Head of caudate nucleus (tissue), 42 donors: ENCODE measurements at places on chromosomes 1 and 21.

DNA sequence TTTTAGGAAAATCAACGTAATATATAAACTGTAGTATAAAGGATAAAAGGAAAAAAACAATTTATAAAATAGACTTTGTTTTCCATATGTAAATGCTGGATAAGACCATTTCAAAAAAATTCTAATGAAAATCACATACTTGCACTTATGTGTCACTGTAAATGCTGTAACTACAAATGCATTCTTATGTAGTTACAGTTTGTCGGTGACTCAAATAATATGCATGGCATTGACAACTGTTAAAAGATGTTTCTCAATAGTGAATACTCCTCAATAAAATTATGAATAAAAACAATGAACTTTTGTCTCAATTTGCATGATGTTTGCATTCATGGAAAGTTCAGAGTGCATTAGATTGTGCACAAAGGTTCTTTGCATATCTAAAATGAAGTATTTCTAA is 614.0 kb upstream of the CHRM3 start:
- no peak for DNase-seq

- peak; percentile 62 for DNase-seq
Measured at GRCh38 chr1:233543338-233544255, 70.3 kb upstream of the KCNK1 start.

- no peak for DNase-seq
Measured at GRCh38 chr1:5709976-5710375, 282.2 kb downstream of the NPHP4 start.

GRCh38 chr1:183832459-183832858 is 27.5 kb downstream of the RGL1 start:
- no peak for DNase-seq

DNA sequence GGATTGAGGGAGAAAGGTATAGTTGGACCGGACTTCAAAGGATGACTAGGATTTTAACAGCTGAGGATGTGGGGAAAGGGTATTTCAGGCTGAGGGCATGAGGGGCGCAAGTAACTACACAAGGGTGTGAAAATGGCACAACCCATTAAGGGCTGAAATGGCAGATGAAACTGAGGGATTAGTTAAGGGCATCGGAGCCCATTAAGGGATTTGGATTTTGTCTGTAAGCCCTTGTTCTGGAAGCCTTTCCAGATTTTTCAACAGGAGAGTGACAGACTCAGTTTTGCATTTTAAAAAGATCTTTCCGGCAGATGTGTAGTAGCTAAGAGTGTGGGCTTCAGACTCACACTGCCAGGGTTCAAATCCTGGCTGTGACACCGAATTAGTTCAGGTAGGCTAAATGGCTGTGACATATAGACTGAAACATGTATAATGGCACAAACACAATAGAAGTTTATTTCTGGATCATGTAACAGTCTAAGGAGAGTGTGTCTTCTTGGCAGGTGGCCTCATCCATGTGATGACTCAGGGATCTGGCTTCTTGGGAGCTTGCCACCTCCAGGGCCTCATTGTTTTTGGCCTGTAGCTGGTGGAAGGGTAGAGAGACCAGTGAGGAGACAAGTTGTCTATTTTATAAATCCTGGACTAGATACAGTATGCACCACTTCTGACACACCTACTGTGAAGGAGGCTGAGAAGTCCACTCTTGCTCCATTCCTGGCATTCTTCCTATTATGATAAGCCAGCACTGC is 49.6 kb downstream of the UBE2T start:
- DNase-seq, result no peak

DNA sequence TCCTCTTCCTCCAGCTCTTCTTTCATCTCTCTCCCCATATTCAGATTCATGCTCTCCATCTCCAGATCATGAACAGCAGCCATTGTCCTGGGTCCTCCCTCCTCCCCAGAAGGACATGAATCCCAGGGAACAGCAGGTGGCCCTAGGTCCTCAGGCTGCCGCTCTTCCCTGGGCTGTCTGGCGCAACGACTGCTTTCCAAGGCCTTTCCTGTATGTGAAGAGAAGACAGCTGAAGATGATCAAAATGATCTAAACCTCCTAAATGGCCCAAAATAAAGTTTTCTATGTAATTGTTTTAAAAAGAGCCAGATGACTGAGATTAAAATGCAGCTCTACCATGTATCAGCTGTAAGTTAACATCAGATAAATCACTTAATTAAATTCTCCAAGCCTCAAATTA is 22.5 kb downstream of the RHBDL2 start:
- peak; percentile 79 for DNase-seq

DNA sequence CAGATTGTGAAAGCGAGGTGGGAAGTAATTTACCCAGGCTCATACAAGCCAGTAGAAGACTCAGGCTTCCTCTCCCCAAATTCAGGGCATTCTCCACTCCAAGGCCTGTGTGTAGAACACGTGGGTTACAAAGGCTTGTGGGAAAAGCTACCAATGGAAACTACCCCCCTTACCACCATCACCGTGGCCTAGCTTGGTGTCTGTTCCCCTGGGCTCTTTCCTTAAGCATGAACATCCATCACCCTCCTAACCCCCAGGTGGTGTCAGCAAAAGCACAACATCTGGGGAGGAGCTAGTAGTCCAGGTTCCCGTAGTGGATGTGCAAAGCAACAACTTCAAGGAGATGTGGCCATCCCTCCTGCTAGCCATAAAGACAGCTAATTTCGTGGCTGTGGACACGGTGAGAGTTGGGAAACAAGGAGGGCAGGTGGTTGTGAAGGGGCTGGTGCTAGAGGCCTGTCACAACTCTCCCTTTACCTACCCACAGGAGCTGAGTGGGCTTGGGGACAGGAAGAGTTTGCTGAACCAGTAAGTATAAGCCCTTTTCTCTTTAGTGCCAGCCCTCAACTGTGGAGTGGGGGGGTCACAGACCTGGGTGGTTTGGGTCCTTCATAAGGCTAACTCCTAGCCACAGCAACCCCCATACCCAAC is 701 bp upstream of the MUTYH start:
- no peak for DNase-seq

DNA sequence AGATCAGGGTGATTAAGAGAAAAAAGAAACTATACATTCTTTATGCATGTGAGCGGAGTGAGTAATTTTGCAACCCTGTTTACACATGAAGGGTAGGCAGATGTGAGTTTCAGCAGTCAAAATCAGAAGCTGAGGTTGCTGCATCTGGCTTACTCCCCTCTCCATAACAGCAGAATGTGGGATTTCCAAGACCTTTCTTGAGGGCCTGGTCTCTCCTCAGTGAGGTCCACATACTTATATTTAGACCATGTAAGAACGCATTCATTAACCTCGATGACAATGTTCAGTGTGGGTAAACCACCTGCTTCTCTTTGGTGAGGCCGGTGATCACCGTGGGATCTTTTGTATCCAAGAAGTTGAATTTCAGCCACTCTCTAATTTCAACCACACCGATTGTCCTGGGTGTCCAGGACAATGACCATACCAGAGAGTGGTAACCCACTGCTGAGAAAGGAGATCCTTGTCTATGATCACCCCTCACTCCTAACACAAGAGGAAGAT is 18.7 kb upstream of the RAP1A start:
- no peak for DNase-seq

DNA sequence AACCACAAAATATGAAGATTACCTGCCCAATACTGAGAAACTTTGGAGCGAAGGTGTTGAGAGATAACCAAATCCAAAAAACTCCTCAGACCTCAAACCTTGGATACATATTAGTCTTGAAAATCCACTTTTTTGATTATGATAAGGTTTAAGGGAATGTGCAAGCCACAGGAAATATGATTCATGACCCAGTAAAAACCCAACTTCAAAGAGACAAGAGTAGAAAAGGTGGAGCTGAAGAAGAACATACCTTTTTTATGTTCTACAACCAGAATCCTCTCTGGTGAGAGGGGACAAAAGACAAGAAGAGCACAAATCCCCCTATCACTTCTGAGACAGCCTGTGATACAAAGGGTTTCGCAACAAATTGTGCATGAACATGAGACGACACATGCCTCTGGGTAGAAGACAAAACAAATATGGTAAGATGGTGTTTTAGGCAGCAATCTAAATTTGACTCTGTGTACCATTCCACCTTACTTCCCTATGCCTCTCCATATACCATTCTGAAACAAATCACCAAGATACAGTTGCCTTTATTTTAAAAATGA is 37.3 kb downstream of the COL24A1 start:
- DNase-seq, result no peak
